NB4 (cell line): ENCODE measurements at places on chromosomes 7 and 10.
A peak's percentile ranks its signal among the peaks of the same experiment; 100 is the strongest.

GRCh38 chr7:64863021-64863420 lies 40.1 kb upstream of the ZNF273 start:
- DNase-seq, result no peak

- DNase-seq, result peak; percentile 36
Measured at GRCh38 chr7:149719912-149720335, 53.5 kb downstream of the ZNF467 start.

DNA sequence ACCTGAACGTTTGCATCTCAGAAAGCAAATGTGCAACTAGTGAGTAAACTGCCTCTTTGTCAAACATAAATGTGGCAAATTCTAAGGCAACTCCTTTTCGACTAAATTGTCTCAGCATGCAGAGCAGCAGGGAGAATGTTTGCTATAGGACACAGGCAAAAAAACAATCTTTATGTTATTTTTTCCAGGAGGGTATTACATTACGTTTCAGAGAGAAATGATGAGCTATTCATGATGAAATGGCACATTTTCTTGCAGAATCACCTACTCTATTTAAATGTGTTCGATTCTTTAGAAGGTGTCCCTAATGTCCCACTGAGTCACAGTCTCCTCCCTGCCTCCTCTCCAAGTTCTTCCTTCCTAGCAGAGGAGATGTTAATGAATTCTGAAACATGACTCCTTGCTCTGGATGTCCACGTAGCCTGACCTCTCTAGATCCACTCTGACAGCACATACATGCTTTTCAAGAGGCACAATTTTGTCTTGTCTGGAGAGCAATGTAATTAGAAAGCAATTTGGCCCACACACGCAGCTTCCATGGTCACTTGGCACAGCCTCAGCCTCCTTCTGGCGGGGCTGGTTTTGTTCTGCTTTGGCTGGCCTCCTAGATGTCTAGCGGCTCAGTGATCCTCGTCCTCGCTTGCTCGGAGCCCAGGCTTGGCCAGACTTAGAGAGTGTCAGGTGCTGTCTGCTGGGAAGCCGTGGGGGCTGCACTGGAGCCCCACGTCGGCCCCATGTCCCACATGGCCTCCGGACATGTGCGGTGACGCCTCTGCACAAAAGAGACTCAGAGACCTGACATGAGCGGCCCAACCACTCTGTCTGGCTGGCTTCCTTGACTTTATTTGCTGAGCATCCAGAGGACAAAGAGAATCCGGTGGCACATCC lies 125.7 kb upstream of the ZNF438 start:
- DNase-seq, result no peak

GRCh38 chr7:1040790-1041189 lies 3.6 kb upstream of the GPR146 start:
- no peak for DNase-seq
